ENCODE measurements at places on chromosomes 12 and 14. TPM values are rescaled to one million over a fixed set of nuclear protein-coding genes. Genes with fewer than 3 reads are reported as not detected.

The GON7 gene
- total RNA-seq: 15.5 TPM

The C14orf180 gene
- total RNA-seq: 0.92 TPM

The ST8SIA1 gene
- total RNA-seq: 33.4 TPM

The TAS2R9 gene
- 0.92 TPM for total RNA-seq

The SCN8A gene
- 74.3 TPM for total RNA-seq

The SERPINA10 gene
- not detected for total RNA-seq

The IL22 gene
- total RNA-seq: not detected

The DCN gene
- total RNA-seq: 39.4 TPM

The POU6F1 gene
- 12.0 TPM for total RNA-seq

The KERA gene
- total RNA-seq: 0.23 TPM

The LRRC43 gene
- 6.5 TPM for total RNA-seq

The RNASE7 gene
- total RNA-seq: not detected

The SLC6A13 gene
- 17.8 TPM for total RNA-seq

The HHIPL1 gene
- 6.9 TPM for total RNA-seq

The IFNG-AS1 gene
- total RNA-seq: not detected

The ITGA7 gene
- total RNA-seq: 14.5 TPM

The IGF1 gene
- 12.0 TPM for total RNA-seq

The POTEG gene
- not detected for total RNA-seq

The FAM234B gene
- total RNA-seq: 62.3 TPM

The LYZ gene
- total RNA-seq: 7.4 TPM

Measured in diencephalon (tissue), 1 donor.